ENCODE measurements at places on chromosomes 1 and 21. TPM values are rescaled to one million over a fixed set of nuclear protein-coding genes. Genes with fewer than 3 reads are reported as not detected.
A peak's percentile ranks its signal among the peaks of the same experiment; 100 is the strongest.

DNA sequence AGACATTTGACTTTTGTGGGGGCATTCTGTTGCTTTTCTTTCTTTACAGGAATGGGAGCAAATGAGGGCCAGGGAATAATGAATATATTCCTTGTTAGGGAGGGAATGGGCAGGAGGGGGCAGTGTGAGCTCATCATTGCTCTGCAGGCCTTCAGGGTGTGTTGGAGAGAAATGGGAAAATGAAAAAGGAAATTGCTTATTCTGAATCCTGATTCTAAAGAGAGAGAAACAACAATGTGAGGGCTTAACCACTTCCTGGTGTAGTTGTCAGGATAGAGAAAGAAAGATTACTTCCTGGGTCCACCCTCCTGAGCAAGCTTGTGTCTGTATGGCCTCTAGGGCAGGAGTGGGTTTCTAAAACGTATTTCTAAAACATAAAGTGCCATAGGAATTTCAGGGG is 28.3 kb downstream of the VANGL2 start:
- DNase-seq, result peak; percentile 66

Gene AMY1A
- not detected for total RNA-seq

- DNase-seq, result peak; percentile 40
These were observed 41.7 kb downstream of the OLFML2B start for GRCh38 chr1:161981735-161982506.

- DNase-seq, result no peak
These were observed 32.0 kb downstream of the SLC45A1 start for GRCh38 chr1:8349961-8350360.

Gene KIF17
- 1.8 TPM for total RNA-seq

Data from muscle of leg (tissue), 16 donors.